Skin of body (tissue), 3 donors: ENCODE measurements at places on chromosomes 2 and 18. TPM values are rescaled to one million over a fixed set of nuclear protein-coding genes. Genes with fewer than 3 reads are reported as not detected.

GRCh38 chr2:198916548-198917080 lies 541.1 kb downstream of the SATB2 start:
- no peak for DNase-seq

DNA sequence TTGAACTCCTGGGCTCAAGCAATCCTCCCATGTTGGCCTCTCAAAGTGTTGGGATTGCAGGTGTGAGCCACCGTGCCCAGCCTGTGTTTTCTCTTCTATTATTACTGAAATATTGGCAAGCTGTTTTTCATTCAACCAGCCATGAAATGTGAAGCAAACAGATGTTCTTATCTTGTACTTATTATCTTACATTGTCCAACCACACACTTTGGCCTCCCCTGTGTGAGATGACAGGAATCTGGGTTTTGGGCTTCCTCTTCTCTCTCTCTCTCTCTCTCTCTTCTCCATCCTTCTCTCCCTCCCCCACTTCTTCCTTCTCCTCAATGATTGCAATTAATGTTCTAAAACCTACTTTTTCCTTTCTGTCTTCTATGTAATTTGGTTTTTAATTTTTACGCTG lies 33.1 kb downstream of the RAMP1 start:
- no peak for DNase-seq

GRCh38 chr2:117519238-117519637 lies 295.3 kb upstream of the DDX18 start:
- no peak for DNase-seq

- DNase-seq: no peak
Measured at GRCh38 chr2:193505620-193506019, 1310.9 kb upstream of the TMEFF2 start.

DNA sequence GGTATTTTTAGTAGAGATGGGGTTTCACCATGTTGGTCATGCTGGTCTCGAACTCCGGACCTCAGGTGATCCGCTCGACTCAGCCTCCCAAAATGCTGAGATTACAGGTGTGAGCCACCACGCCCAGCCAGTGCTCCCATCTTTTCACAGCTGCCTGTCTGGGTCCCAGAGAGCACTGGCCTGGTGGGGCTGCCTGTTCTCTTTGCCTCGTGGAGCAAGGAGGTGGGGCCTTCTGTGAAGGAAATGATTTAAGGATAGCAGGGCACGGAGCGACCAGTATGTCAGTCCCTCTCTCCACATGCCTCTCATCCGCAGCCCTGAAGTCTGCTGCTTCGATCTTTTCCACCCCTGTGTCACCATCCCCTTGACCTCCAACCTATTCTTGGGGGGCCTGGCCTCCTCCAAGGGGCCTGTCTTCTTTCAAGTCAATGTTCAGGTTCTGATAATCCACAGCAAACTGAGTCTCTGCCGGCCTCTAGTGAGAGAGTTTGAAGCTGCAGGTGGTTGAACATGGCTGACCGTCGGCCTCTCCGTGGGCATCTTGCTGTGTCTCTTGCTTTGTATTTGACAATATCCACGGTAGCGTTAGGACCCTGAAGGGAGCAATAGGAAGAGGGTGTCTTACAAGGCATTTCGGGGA lies 28.2 kb upstream of the GIGYF2 start:
- DNase-seq: no peak

DNA sequence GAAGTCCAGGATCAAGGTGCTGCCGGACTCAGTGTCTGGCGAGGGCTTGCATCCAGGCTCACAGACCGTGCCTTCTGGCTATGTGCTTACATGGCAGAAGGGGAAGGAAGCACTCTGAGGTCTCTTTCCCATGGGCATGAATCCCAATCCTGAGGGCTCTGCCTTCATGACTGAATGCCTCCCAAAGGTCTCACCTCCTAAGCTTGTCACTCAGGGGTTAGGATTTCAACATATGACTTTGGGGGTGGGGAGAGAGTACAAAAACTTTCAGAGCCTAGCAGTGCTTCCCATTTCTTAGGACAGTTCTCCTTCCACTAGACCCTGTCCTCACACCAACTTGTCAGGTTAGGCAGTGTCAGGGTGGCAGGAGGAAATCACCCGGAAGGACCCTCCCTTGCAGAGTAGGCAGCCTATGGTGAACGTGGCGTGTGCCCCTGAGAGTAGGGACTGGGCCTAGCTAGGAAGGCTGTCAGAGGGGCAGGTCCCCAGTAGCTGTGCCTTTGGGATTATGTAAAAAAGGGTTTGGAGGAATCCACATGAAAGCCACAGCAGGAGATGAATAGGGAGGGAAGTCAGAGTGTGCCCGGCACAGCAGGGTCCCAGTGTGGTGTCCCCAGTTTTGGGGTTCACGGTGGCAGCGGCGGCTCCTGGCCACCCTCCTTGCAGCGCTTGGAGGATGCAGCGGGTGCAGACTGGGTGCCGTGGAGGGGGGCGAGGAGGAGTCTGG lies 233.3 kb downstream of the LDLRAD4 start:
- DNase-seq: no peak

- DNase-seq: peak; percentile 43
Measured at GRCh38 chr2:164917296-164917903, 37.9 kb downstream of the SLC38A11 start.

DNA sequence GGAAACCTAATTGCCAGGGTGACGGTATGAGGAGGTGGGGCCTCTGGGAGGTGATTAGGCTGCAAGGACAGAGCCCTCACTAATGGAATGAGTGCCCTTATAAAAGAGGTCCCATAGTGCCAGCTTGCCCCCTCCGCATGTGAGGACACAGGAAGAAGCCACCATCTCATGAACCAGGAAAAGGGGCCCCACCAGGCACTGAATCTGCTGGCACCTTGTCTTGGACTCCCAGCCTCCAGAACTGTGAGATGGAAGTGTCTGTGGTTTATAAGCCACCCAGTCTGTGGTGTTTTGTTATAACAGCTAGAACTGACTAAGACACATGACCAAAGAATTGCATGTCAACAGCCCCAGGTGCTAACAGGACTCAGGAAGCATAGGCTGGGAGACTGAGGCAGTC lies 214.3 kb downstream of the MGAT5 start:
- no peak for DNase-seq

GRCh38 chr2:24009680-24010476 lies at the start of gene MFSD2B:
MFSD2B (plus strand) TSS chr2:24010085; CDS start chr2:24010097, 12 bp downstream.
- DNase-seq: no peak

DNA sequence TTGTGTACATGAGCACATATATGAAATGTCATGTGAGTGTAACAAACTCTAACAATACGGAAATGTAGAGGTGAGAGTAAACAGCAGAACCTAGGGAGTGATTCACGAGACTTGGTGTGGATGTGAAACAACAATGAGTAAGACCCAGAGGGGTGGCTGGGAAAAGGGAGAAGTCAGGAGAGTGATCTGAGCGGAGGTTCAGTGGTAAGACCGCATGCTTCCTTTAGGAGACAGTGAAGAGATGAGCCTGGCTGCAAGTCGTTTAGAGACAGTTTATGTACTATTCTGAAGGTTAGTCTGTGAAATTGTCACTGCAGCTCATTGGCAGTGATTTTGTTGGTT lies 150.6 kb downstream of the PRPF40A start:
- DNase-seq: no peak

GRCh38 chr2:32902174-32902573 lies 44.6 kb upstream of the LTBP1 start:
- no peak for DNase-seq

DNA sequence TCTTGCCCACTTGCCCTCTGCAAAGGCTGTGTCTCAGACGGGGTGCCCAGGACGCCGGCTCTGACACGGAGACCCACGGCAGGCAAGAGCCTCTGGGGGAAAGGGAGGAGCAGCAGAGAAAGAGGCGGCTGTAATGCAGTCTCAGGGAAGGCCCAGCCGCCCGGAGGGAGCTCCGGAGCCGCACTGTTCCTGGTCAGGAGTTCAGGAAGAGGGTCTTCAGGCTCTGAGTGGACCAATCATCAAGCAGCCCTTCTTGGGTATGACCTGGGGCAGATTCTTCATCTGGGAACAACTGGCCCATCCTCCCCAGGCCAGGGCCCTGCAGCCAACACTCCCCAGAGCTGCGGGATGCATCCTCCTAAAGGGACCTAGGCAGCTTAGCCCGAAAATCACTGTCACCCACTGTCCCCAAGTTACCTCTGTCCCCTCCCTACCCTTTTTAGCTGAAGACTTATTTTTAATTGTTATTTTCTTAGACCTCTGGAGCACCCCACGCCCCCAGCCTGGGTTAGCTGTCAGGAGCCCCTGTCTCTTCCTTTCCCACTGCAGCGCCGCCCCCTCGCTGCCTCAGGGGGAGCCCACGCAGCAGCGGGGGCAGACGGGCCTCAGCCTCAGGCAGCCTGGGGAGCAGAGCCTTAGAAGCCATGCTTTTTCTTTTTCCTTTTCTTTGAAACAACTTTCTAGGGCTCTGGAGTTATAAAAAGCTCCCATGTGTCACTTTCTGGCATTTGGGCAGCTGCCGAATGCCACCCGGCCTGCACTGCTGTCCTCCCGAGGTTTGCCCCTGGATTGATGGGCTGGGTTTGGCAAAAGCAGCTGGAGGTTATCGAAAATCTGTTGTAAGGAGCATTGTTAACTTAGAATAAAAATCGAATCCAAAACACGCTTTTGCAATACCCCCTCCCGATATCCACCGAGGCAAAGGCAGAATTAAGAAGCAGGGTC lies 644 bp upstream of the NEU2 start:
- DNase-seq: no peak

DNA sequence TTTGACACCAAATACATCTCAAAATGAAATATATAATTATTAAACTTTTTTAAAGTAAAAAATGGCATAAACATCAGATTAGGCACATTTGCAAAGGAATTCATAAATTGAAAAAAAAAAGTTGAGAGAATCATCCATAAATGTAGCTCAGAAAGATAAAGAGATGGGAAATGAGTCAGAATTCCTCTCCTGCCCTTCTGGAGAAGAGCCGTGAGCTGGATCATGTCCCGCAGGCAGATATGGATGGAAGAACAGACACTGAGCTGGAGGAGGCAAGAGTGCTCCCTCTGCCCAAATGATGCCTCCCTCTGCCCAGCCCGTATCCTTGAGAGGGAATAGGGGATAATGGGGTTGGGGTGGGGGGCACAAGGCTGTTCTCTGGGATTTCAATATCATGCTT lies 190.9 kb downstream of the TFCP2L1 start:
- DNase-seq: no peak

- no peak for DNase-seq
Measured at GRCh38 chr2:17958466-17959092, 80.1 kb downstream of the KCNS3 start.

Gene KCNK3
- 0.49 TPM for total RNA-seq

Gene FOXI3
- total RNA-seq: 3.7 TPM

Gene SOS1
- 32.3 TPM for total RNA-seq

Gene CCDC74B
- total RNA-seq: 3.1 TPM

Gene EIPR1
- 14.2 TPM for total RNA-seq

Gene GRB14
- total RNA-seq: 1.1 TPM

Gene CHN1
- total RNA-seq: 18.3 TPM

Gene INHBB
- 7.1 TPM for total RNA-seq
